Germinal center (tissue), 1 donor: ENCODE measurements at places on chromosomes 7 and 10.

GRCh38 chr7:139246905-139247304 is 15.9 kb downstream of the UBN2 start:
- no peak for DNase-seq

GRCh38 chr10:48742891-48743860 is 58.5 kb downstream of the WDFY4 start:
- DNase-seq, result peak; percentile 23

DNA sequence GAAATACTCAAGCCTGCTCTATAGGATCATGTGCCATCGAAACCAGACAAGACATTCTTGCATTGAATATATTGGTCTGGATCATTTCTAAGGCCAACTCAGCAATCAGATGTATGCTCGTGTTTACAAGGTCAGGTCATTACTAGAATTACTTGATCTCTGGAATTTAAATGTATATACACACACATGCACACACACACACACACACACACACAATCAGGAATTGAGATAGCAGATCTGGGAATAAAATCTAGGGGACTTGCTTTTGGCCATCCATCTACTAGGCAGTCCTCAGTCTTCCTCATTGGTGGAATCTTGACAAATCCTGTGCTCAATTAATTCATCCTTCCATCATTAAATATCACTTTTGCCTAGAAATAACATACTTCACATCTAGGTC is 3.6 kb downstream of the OPTN start:
- no peak for DNase-seq

GRCh38 chr10:65622608-65623007 is 1303.2 kb upstream of the LRRTM3 start:
- no peak for DNase-seq

DNA sequence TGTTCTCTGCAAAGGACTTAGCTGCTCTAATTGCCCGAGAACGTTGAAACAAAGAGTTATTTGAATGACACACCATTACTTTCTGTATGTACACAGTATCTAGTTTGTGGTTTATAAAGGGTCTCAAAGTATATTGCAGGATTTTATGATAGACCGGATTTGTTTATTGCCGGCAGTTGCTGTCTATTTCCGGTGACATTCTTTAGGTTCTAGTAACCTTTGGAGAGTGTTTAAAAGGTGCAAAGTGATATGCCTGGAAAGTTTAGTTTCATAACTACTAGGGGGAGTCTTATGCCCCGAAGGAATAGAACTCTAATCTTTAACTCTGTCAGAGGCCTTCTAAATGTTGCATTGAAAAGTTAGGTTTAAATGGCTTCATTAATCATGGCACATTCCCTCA is 63.8 kb downstream of the PAPSS2 start:
- no peak for DNase-seq

- DNase-seq, result no peak
These were observed 127.2 kb upstream of the TNRC18 start for GRCh38 chr7:5550831-5551230.

DNA sequence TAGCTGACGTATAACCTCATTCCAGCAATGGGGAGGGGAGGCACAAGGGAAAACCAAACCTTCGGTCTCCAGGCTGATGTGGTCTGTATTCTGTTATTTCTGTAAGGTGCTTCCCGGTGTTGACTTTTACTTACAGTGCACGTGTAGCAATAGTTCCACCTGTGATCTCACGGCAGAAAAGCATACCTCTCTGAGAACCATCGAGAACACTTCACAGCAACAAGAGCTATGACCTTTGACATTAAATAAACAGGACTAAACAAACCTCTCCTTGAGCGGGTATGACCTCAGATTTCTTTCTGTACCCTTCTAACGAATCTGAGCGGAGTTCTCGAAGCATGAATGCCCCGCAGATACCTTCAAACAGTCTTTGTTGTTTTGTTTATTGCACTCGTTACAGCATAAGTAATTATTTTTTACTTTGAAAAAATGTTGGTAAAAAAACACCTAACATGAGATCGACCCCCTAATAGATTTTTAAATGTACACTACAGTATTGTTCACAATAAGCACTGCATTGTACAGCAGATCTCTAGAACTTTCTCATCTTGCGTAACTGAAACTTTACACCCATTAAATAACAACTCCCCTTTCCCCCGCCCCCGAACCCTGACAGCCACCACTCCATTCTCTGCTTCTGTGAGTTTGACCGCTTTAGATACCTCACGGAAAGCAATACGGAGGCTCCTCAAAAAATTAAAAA is 282.3 kb downstream of the GATA3 start:
- no peak for DNase-seq
